ENCODE measurements at places on chromosomes 11 and 22.

- no peak for DNase-seq
Observed at GRCh38 chr11:95923439-95923727, 524 bp downstream of the MTMR2 start.

DNA sequence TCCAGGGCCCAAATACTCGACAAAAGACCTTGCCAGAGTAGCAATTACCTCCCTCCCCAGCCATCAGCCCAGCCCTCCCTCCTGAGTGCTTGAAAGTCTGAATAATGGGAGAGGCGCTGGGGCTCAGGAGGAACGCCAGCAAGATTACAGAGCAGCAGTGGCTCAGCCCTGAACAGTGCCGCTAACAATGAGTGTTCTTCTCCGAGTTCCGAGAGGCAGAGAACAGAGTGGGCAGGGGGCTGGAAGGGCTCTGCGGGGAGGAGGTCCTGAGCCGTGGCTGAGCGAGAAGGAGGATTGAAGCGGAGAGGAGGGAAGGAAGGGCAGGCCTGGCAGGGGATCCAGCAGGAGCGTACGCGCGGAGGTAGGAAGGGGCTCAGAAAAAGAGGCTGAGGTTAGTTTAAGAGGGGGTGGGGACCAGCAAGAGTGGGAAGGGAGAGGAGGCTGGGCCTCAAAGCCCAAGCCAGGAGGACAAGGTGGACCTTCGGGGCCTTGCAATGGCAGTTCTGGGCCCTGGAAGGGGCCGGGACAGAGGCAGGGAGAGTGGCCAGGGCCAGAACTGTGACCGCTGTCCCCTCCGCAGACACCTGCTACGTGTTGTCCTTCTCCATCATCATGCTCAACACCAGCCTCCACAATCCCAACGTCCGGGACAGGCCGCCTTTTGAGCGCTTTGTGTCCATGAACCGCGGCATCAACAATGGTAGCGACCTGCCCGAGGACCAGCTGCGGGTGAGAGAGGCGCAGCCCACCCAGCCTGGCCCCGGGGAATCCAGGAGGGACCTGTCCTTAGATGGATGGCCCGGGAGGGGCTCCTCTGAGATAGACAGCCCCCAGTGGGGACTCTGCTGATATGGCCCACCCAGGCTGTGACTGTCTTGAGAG is 20.6 kb downstream of the CYTH4 start:
- no peak for DNase-seq

DNA sequence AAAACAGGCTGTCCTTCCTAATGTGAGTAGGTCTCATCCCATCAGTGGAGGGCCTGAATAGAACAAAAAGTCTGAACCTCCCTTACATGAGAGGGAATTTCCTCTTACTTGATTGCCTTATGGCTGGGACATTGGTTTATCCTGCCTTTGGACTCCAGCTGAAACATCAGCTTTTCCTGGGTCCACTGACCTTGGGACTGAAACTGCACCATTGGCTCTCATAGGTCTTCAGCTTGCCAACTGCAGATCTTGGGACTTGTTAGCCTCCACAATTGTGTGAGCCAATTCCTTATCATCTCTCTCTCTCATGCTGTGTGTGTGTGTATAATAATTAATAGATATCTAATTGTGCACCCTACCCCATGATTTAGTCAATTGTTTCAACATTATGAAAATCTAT is 375.3 kb upstream of the DDI1 start:
- no peak for DNase-seq

DNA sequence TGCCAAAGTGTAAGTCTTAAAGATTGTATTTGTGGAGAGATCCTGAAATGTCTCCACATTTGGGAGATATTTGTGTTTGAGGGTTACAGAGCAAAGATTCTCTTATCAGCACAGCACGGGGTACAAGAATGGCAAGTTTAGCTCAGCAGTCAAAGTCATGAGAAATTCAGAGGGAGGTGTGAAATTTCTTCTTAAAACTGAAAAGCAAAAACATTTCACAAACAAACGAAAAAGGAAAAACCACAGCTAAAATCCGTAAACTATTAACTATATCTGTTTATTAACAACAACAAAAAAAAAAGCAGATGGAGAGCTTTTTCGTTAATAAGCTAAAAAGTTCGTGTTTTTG is 40.9 kb upstream of the ETS1 start:
- DNase-seq: no peak

GRCh38 chr11:68828155-68828931 is 13.4 kb downstream of the CPT1A start:
- DNase-seq: no peak

DNA sequence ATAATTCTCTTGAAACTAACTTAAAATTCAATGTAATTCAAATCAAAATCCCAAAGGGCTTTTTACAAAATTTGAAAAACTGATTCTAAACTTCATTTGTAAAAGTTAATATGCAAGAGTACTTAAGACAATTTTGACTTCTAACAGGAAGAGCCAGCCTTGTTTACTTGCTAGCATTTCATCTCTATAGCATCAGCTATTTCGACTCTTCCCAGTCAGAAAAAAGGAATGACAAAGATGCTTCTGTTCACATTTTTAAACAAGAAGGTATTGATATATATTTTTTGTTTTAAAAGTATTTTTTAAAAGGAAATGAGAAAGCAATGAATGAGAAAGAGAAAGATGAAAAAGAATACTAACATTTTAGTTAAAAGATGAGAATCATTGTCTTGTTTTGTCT is 16.4 kb downstream of the SLN start:
- no peak for DNase-seq

DNA sequence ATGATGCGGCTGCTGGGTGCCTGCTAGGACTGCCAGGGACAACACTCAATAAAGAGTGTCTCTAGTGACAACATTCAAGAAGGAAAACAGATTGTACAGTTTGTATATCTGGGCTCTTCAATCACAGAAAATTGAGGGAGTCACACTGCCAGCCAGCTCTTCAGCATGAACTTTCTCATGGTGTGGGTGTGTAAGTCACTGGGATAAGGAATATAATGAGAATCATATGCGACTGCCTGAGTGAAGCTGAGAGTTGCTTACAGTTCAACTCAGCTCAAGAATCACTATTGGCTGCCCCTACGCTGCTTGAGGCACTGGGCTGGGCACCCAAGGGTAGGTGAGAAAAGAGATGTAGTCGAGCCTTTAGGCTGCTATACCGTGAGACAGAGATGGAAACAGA is 328.1 kb upstream of the PITPNB start:
- DNase-seq: no peak

GRCh38 chr11:80746300-80746699 is 1305.5 kb upstream of the TENM4 start:
- DNase-seq: no peak

DNA sequence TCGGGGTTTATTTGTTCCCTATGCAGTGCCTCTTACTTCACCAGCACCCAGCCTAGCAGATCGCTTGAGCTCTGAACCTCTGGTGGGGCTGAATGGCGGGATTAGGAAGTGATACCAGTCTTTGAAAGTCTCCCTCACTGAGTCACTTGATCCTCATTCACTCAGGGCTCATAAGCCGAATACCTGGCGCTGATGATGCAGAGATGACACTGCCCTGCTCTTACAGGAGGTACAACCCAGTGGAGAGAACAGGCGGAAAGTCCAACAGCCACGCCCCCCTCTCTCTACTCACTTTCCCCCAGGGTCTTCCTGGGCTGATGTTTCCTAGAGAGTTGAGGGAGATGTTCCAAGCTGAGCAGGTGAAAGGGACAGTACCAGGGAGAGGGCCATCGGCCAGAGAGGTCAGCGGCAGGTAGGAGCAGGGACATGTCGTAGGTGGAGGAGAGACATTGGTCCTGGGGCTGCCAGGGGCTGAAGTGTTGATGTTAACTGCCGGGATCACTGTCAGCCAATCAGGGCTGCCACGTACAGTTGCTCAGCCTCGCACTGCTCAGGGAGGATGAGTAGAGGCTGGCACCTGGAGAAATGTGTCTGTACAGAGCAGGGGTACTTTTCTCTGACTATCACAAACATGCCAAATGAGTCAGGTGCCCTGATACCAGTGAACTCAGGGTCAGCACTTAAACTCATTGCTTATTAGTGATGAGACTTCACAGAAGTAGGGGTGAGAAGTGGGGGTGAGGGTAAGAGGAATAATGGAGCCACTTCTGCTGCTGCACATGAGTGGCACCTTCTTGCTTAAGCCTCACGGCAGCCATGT is 9.9 kb upstream of the APOBEC3A start:
- DNase-seq: no peak

DNA sequence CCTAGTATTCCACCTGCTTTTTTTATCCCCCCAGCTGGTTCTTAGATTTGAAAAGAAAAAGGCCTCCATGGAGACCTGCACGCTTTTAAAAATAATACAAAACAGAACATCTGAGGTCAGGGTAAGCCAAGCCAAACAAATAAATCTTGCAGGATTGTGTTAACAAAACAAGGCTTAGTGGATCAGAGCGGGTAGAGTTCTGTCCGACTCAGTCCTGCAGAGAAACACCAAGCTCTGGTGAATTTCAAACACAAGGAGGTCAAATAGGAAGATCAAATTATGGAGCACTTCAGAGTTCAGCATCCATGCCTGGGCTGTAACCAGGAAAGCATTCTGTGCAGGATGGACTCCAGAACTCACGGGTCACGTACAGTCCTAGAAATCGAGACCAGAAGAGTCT is 86.9 kb downstream of the SYN3 start:
- DNase-seq: no peak

GRCh38 chr11:12762278-12762677 is 88.1 kb downstream of the TEAD1 start:
- no peak for DNase-seq

GRCh38 chr11:75733431-75734107 is 15.9 kb downstream of the MOGAT2 start:
- DNase-seq: no peak

GRCh38 chr11:62602141-62603071 is 741 bp upstream of the MTA2 start:
- no peak for DNase-seq

GRCh38 chr11:119409731-119410130 is 13.2 kb downstream of the THY1 start:
- DNase-seq: no peak

DNA sequence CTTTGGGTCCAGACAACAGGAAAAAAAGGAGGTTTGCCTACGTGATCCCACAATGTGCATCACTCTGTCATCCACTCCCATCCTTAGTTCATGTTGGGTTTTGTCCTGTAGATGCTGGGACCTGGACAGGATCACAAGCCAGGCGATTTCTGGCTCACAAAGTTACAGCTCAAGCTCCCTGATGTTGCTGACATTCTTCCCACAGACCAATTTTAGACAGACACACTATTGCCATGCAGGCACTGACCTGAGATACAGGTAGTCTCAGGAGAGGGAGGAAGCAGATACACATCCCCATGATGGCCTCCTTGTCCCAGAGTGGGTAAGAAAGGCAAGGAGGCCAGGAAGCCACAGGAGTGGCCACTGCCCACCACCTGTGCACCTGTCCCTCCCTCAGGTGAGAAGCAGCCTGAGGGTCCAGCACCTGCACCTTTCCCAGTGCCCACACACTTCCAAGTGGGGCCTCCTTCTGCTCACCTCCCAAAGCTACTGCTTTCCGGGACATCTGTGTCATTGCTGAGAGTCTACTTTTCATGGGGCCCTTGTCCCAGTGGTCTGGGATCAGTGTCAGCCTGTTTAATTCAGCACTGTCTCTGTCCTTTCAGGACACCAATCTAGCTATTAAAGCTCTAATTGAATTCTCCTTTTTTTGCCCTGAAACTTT is 52.0 kb upstream of the TOP3B start:
- DNase-seq: no peak

DNA sequence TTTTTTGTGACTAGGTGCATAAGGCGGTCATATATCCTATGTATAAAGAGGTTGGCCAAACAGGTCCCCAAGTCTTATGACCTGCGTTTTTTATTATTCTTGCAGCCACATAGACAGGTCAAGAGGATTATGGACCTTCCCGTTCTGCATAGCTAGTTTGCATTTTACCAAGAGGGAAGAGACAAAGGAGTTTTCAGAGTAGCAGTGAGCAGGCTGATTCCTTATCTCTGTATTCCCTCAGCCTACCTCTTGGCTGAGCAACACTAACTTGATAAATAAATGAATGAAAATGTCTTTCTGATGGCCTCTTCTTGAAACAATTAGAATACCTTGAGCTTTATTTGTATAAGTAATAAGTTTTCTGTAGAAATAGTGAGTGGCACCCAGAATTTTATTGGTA is 180.5 kb downstream of the WNT11 start:
- DNase-seq: no peak

DNA sequence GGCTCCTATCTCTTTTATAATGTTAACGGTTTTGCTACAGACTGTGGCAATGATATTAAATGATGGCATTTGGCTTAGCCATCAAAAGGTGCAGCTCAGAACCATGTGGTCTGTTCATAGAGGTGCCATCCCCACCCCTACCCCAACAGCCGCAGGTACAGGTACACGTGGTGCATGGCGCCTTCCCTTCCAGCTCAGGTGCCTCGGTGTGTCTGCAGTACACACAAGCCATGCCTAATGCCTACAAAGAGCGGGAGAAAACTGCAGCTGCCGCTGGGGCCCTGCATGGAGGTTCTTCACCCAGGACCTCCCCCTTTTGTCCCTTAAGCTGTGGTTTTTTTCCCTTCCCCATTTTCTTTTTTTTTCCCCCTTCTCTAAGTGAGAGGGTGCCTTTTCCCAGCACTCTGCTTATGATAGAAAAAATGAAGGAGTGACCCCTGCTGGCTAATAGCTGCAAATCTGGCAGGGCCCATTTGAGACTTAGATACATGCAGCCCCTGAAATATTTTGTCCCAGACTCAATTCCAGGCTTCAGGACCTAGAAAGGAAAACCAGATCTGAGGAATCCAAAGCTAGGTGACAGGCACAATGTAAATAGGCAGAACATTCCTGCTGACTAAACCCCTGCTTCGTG is 6.5 kb downstream of the OR52M1 start:
- no peak for DNase-seq

DNA sequence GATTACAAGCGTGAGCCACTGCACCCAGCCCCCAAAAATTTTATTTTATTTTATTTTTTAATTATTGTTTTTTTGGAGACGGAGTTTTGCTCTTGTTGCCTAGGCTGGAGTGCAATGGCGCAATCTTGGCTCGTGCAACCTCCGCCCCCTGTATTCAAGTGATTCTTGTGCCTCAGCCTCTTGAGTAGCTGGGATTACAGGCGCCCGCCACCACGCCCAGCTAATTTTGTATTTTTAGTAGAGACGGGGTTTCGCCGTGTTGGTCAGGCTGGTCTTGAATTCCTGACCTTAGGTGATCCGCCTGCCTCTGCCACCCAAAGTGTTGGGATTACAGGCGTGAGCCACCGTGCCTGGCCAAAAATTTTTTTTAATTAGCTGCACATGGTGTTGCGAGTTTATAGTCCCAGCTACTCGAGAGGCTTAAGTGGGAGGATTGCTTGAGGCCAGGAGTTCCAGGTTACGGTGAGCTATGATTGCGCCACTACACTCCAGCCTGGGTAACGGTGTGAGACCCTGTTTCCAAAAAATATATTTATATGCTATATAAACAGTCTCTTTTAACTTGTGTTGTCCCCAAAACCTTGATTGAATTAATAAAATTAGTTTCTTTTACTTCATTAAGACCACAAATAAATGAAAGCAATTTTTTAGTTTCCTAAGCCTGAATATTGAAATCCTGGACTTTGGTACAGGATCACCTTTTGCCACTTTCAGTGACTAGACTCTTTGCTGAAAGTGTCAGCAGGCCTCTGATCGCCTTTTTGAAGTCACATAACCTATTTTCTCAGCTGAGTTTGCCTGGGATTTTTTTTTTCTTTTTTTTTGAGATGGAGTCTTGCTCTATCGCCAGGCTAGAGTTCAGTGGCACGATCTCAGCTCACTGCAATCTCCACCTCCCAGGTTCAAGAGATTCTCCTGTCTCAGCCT is 16.2 kb downstream of the ATG13 start:
- no peak for DNase-seq
